Body of pancreas (tissue), 4 donors: ENCODE measurements at places on chromosomes 13 and 19.

- DNase-seq, result no peak
These were observed 14.2 kb upstream of the CFAP97D2 start for GRCh38 chr13:114164681-114165429.

GRCh38 chr19:383040-383439, 25.9 kb downstream of the C2CD4C start:
- no peak for DNase-seq

DNA sequence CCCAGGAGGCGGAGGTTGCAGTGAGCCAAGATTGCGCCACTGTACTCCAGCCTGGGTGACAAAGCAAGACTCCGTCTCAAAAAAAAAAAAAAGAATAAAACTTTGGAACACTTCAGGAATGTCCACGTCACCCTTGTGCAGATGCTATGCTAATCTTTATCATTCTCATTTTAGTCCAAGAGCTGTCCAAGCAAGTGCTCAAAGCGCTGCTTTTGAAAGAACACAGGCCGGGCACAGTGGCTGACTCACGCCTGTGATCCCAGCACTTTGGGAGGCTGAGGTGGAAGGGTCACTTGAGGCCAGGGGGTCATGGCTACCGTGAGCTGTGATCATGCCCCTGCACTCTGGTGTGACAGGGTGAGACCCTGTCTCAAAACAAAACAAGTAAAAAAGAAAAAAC, 11.1 kb upstream of the UQCR11 start:
- no peak for DNase-seq

- peak; percentile 29 for DNase-seq
These were observed 45.7 kb upstream of the RNF113B start for GRCh38 chr13:98222816-98223215.

GRCh38 chr19:57068921-57069697, 50.7 kb upstream of the USP29 start:
- peak; percentile 6 for DNase-seq

GRCh38 chr19:50569938-50570540, 1.8 kb upstream of the LRRC4B start:
- no peak for DNase-seq

DNA sequence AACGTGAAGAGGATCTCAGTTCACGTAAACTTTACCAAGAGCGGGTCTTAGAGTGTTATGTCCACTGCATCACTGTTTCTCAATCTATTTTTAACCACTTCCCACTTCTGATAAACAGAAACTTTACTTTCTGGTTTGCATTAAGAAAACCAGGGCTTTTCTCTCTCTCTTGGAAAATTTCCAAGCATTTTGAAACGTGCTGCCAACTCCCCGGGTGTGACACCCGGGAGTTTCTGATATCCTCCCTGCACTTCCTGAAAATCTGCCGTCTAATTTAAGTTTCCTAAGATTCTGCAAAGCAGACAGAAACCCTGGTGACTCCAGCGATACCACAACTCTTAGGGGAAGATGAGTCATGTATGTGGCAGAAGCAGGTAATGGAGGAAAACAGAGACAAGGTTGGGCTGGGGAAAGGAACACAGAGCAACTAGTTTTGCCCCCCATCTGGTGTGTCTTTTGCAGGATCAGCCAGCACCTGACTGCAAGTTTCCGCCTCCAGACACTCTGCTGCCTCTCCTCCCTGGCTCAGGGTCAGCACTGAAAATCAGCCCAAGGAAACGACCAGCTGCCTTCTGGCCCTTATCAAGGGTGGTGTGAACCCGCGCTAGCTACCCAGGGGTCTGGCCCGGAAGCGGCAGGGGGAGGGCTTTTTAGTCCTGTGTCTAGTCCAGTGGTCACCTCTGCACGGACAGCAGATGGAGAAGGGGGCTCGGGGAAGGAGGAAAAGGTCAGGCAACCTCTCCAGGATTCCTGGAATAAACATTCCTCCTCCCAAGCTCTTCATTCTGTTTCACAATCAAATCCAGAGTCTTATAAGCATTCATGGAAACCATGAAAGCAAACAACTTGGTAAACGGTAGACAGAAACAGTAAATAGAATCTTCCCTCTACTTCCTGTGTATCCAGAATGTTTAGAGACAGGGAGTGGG, 11.3 kb upstream of the FFAR2 start:
- DNase-seq, result no peak

- DNase-seq, result no peak
These were observed 33.5 kb upstream of the IRS2 start for GRCh38 chr13:109819874-109820273.

DNA sequence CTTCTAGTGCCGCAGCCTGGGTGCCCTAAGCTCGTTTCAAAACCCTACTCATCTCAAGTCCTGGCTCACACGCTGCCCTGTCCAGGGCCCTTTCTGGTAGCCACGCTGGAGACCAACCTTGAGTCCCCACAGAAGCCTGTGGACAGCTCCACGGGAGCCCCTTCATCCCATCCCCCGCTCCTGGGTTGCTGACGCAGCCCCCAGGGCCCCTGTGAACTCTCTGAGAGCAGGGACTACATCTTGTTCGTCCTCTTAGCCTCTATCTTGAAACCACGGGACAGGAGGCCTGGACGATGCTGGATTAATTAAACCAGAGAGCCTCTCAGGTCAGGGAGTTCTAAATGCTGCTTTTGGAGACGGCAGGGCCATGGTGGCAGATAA, 7.4 kb downstream of the MLLT1 start:
- no peak for DNase-seq

DNA sequence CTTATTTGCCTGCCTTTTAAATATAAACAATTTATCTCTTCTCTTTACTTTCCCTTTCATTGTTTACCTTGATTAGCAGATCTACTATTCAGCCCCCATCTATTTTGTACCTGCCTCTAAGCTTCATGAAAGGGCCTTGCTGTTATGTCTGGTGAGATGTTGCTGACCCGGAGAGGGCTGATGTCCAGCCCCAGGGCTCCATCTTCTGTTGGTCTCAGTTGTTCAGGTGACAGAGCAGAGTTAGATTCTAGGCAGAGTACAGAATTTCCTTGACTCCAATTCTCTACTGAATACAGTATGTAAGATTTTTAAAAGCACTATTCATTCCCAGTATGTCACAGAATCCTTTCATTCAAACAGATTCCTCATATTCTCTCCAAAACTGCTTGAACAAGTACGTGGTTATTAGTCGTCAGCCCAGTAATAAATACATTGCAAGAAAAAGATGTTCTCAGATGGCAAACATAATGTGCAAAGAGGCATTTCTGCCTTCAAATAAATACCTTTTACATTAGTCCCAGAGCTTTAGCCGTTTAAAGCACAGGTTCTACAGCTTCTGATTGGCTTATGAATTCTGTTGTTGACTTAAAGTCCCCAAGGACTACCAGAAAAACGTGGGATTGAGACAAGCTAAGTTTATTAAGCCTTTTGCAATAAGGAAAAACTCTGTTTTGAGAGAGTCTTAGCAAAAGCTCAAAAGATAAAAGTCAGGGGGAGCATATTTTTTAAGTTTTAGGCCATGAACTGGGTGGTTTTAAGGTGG, 159.1 kb downstream of the GPC5 start:
- DNase-seq, result no peak

GRCh38 chr13:95185851-95186250, 115.4 kb downstream of the ABCC4 start:
- no peak for DNase-seq

DNA sequence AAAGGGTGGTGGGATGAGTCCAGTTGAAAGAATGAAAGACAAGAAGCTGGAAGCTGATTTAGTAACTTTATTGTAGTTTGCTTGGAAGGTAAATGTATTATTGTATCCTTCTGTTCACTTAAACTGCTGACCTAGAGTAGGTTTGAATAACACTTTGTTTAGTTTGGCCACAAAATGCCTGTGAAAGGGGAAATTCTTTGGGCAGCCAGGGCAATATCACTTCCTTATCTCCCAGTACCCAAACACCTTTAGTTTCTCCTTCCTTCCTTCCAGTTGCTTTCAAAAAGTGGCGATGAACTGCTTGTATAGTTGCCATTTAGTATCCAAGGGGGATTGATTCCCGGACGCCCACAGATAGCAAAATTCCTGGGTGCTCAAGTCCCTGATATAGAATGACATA, 120.1 kb downstream of the PAN3 start:
- DNase-seq, result no peak

DNA sequence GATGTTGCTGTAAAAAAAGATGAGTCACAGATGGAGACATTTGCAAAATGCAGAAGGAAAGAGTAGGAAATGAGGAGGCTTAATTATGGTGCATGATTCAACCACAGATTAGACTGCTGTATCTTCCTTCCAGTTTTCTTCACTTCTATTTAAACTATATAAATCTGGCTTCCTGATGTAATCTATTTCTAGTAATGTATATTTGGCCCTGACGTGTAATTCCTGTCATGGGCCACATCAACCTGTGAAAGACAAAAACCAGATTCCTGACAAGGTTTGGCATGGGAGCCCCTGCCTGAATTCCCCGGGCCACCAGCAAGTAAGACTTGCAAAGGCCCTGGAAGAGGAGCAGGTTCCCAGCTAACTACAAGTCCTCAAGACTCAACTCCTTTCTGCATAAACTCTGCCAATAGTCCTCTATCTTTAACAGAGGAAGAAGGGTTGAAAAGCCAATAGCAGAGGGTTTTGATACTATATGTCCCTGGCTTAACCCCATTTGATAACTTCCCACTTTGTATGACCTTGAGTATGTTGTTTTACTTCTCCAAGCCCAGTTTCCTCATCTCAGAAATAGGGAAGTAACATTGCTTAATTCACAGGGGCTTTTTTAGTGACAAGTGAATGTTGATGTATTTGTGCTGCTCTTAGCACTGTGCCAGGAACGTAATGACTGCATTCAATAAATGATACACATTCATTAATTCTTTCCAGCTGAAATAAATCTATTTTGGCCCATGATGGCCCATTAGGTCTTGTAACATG, 172.7 kb downstream of the SPRY2 start:
- DNase-seq, result no peak

DNA sequence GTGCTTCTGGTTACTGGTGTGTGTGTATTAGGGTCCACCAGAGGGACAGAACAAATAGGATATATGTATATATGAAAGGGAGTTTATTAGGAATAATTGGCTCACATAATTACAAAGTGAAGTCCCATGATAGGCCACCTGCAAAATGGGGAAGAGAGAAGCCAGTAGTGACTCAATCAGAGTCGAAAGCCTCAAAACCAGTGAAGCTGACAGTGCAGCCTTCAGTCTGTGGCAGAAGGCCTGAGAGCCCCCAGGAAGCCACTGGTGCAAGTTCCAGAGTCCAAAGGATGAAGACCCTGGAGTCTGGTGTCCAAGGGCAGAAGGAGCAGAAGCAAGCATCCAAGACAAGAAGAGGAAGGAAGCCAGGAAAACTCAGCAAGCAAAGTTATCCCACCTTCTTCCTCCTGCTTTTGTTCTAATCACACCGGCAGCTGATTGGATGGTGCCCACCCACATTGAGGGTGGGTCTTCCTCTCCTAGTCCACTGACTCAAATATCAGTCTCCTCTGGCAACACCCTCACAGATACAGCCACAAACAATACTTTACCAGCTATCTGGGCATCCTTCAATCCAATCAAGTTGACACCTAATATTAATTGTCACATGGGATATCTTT, 21.7 kb upstream of the SCEL start:
- no peak for DNase-seq

GRCh38 chr13:111967572-111968201, 99.3 kb upstream of the SOX1 start:
- DNase-seq, result no peak

DNA sequence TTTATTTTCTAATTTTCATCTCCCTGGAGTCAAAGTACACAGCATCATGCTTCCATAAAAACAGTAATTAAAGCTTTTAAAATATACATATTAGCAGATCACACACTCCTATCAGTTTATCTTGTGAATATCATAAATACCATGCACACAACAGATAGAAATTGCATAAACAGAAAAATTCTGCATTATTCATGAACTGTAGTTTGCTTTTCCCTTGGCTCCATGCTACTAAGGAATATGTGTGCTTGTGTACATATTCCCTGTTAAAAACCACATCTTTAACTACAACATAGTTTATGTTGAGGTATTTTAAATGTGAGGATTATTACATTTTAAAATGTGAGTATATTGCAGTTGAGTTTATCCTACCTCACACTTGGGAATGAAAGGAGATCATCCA, 193.5 kb downstream of the FGF14 start:
- DNase-seq, result no peak

DNA sequence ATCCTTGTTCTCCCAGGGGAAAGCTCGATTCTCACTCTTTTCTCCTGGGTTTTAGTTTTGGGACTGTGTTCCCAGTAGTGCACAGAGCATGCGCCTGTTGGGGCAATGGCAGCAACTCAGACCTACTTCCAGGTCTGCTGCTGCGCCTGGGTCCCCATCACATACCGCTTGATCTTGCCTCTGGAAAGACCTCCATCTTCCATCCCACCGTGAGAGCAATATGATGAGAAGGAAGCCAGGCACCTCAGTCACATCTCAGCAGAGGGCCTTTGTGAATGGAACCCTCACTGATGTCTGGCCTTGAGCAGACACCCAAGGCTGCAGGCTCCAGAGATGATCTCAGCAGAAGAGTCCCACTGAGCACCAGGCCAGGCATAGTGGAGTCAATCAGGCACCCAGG, 176.8 kb upstream of the ZNF507 start:
- DNase-seq, result no peak

GRCh38 chr13:33722216-33722915, 95.6 kb upstream of the RFC3 start:
- no peak for DNase-seq

DNA sequence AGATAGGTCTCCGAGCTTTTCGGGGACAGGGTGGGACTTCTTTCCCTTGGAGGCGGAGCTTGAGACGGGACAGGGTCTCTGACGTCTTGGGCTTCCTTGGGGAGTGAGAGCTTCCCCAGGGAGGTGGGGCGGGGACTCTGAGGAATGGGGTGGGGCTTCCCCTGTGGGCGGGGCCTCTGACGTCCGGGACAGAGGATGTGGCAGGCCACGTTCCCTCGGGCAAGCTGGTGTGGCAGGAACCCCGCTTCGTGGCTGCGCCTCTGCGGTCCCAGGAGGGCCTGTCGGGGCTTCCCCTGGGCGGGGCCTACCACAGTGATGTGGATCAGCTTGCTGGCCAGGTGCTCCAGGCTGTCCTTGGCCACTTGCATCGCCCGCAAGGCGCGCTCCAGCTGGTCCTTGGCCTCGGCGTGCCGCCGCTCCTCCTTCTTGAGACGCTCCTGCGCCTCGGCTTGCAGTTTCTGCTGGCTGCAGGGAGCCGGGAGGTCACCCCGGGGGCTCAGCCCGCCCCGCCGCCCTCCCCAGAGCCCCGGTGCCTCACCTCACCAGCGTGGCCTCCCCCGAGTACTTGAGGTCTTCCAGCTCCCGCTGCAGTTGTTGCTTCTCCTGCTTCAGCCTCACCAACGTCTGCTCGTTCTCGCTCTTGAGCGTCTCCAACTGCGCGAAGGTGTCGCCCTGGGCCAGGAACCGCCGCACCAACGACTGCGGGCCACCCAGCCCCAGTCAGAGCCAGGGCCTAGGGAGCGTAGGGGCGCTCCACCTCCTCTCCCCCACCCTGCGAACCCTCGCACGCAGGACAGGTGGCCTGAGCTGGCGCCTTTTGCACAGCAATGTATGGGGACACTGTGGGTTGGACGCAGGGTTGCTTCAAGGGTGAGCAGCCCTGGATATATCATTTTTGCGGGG, 3.3 kb upstream of the RGL3 start:
- DNase-seq, result peak; percentile 80
